ENCODE measurements at places on chromosomes 11 and 22.

DNA sequence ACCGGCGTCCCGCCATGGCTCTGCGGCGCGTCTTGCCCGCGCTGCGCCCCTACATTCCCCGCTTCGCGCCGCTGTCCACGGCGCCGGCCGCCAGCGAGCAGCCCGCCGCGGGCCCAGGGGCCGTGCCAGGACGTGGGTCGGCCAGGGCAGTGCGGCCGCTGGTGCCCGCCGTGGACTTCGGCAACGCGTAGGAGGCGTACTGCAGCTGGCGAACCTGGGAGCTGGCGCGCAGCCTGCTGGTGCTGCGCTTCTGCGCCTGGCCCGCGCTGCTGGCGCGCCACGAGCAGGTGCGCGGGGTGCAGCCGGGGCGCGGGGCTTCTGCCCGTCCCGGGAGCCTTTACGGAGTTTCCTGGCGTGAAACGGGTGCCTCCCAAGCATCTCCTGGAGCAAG is 20.1 kb downstream of the DGCR6L start:
- no peak for DNase-seq

- DNase-seq = no peak
Observed at GRCh38 chr11:48062649-48063048, 82.3 kb downstream of the PTPRJ start.

GRCh38 chr22:45703758-45704157 is 32.1 kb downstream of the ATXN10 start:
- no peak for DNase-seq

DNA sequence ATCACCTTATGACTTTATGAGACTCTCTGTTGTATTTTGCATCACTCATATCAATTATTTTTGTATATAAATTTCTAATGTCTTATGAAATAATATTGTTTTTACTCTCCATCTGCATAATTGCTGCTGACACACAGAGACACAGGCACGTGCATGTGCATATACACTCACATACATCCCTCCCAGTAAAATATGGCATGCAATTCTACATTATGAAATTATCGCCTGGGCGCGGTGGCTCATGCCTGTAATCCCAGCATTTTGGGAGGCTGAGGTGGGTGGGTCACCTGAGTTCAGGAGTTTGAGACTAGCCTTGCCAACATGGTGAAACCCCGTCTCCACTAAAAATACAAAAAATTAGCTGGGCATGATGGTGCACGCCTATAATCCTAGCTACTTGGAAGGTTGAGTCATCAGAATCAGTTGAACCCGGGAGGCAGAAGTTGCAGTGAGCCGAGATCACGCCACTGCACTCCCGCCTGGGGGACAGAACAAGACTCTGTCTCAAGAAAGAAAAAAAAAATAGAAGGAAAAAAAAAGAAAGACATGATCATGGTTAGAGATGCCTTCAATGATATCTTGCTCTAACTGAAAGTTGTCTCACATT is 96.7 kb upstream of the LUZP2 start:
- DNase-seq = no peak

All from CD4-positive, alpha-beta T cell treated with Interleukin-15 for 4 hours (primary cell).